T-helper 22 cell (primary cell): ENCODE measurements at places on chromosomes 3 and 15.
A peak's percentile ranks its signal among the peaks of the same experiment; 100 is the strongest.

DNA sequence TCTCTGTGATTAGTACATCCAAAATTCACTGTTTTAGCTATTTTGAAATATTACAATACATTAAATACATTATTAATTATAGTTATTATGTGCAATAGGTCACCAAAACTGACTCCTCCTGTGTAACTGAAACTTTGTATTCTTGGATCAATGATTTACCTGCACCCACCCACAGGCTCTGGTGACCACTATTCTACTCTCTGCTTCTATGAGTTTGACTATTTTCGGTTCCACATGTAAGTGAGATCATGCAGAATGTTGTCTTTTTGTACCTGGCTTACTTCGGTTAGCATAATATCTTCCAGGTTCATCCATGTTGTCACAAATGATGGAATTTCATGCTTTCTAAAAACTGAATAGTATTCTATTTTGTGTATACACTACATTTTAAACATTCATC lies 43.8 kb downstream of the SLC2A2 start:
- DNase-seq: no peak

DNA sequence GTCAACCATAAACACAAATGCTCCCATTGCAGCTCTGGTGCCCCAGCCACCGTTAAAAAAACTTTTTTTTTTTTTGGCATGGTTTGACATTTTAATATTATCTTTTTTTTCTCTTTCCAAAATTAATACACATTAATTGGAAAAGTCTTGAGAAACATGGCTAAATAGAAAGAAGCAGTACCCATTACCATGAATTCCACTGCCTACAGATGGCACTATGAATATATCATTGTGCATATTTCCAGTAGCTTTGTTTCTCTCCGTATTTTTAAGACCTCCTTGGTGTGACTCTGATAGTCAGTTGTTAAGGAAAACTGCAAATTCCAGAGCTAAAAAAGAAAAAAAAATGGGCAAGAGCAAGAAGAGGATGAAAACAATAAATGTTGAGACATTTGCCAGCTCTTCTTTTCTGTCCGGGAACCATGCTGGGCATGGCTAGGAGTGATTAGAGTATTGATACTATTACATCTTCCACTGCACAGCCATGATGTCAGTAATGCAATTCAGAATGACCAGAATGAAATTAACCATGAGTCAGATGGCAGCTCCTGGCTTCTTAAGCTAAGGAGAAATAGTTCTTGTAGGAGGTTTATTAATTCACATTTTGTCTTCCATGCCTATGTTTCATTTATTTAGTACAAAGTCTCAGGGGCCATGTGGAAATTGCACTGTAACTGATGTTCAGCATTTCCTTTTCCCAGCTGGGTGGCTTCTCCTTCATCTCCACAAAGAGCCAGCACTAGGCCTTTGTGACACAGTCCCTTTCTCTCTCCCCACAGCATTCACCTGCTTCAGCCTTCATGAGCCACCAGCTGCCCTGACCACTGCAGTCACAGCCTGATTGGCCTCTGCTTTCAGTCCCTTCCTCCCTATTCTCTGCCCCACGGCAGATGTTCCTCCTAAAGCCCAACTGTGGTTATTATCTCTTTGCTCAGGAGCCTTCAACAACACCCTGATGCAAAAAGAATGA lies 31.8 kb downstream of the SLC7A14 start:
- DNase-seq: no peak

DNA sequence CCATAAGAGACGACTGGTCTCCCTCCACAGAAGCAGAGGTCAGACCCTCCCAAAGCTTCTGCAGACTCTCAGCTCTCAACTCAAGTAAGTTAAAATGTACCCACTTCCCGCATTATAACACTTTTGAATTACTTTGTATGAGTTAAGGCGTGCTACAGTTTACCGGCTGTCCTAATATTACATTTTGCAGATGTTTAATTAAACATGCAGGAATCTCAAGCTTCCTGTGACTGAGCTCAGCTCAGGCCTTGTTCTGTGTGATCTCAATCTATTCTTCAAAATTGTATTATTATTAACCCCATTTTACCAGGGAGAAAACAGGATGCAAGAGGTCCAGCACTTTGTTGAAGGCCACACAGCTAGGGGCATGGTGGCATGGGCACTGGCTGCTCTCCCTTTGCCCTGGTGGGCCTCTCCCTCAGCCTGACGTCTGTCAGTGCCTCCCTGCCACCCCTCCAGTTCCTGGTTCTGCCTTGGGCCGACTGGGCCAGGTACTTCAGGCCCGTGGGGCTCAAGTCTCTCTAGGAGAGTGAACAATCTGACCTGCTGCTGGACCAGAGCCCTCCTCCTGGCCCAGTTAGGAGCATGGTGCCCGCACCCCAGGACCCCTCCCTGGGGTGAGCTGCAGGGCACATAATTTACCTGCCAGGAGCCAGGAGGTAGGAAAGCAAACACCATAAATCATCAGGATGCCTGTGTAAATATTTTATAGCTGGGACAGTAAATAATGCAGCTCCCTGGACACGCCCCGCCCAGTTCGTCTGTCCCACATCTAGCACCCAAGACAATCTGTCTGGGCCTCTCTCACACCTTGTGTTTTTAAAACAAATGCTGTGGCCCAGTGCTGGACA lies 14.9 kb upstream of the RFT1 start:
- no peak for DNase-seq

GRCh38 chr15:29352402-29352801 lies 82.8 kb upstream of the NSMCE3 start:
- DNase-seq: no peak

- no peak for DNase-seq
Observed at GRCh38 chr15:80736560-80736959, 41.5 kb downstream of the ABHD17C start.

- no peak for DNase-seq
Observed at GRCh38 chr15:85615930-85616329, 178.8 kb downstream of the KLHL25 start.

GRCh38 chr15:78087951-78088772 lies 4.2 kb upstream of the SH2D7 start:
- no peak for DNase-seq

GRCh38 chr3:63400246-63400860 lies 122.2 kb downstream of the SYNPR start:
- DNase-seq: no peak

DNA sequence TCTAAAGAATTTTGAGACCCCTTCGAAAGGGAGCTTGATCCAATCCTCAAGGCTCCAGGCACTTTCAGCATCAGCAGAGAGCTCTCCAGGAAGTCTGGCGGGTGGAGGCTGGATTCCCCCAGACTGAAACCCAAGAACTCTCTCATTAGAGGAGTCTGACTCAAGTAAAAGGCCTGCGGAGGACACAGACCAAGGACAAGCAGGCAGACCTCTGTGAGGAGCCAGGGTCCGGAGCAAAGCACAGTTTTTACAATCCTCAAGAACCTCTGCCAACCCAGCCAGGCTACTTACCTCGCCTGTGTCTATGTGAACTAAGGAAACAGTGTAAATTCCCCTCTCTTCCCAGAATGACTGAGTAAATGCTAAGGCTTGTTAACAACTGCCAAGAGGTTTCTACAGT lies 86.2 kb downstream of the FBN1 start:
- DNase-seq: no peak

- no peak for DNase-seq
Observed at GRCh38 chr3:105622169-105622568, 246.6 kb downstream of the CBLB start.

DNA sequence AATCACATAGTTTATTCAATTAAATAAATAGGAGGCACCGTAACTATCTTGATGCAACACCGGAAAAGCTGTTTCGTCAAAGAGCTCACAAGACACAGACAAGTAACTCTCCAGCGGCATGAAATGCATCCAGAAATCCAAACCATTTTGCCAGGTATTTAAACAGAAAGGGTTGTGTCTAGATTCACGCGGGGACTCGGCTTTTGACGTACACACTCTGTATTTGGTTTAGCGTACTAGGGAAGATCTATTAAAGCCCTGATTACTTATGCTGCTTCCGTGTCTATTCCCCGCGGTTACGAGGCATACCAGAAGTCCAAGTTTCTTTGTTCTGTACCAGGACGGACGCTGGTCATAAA lies 718 bp downstream of the BNIP2 start:
- peak; percentile 12 for DNase-seq

- DNase-seq: no peak
Observed at GRCh38 chr15:84631706-84632272, 22.3 kb downstream of the WDR73 start.

DNA sequence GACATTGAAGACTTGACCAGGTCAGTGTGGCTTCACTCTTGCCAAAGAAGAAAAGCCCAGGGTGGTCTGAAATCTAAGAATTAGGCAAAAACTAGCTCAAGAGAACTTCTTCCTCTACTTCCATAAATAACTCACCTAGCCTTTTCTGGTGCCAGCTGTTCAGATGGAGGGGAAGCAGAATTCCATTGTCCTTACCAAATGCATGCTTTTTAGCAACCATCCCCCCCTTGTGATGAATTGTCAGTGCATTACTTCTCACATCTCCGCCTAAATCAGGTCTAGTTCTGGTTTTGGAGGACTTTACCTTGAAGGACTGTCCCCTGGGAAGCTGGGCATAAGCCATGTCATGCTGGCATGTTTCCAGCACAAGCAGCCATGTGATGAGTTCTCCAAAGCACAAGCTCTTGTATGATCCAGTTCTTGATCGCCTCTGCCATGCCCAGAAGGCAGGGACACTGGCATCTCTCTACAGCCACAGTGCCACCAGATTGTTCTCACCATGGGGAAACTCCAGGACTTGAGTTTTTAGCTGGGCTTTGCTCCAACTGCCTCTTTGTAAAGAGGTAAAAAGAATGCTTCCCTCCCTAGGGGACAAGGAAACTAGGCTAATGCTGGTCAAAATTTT lies 96.4 kb upstream of the IL12A start:
- no peak for DNase-seq

GRCh38 chr3:122488262-122488973 lies 26.3 kb downstream of the KPNA1 start:
- no peak for DNase-seq

DNA sequence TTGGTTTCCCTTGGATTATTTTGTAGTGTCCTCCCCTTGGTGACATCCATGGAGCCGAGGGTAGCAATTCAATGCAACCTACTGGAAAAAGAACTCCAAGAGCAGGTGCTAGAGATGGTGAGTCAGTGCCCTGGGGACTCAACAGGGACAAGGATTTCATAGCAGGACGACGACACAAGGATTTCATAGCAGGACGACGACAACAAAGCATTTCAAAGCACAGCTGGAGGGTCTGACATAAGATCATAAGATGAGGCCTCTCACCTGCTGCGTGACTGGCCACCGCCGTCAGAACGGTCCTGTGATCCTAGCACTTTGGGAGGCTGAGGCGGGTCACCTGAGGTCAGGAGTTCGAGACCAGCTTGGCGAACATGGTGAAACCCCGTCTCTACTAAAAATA lies 22.5 kb downstream of the NRROS start:
- no peak for DNase-seq

DNA sequence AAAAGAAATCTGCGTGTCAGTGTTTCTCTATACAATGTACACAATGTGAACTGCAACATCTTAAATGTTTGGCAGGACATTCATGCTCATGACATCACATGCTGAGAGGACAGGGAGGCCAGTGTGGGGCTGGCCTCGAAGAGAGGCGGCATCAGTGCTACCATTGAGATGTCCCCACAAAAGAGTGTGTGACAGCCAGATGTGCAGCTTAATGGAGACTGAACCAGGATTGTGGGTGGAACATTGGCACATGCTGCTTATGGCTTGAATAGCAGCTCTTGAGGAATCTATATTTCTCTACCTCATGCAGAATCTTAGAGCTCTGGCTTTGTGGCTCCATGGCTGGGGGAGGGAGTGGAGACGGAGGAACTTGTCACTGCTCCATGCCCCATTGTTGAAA lies 18.5 kb downstream of the CLDN11 start:
- no peak for DNase-seq

- DNase-seq: no peak
Observed at GRCh38 chr3:2823031-2823430, 287.1 kb downstream of the IL5RA start.

DNA sequence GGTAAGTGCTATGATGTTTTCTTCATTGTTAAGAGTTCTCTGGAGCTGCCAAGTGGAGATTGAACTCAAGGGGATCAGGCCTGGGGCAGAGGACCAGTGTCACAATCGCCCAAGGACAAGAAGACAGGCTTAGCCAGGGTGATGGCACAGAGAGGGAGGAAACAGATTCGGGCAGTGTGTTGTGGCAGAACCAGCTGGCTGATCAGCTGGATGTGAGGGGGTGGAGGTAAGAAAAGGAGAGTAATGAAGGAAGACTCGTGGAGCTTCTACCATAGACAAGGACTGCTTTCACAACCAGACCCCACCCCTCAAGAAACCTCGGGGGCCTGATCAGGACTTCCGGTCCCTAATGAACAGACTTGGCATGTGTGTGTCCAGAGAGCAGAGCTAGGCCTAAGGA lies 60.9 kb upstream of the LINGO1 start:
- no peak for DNase-seq

DNA sequence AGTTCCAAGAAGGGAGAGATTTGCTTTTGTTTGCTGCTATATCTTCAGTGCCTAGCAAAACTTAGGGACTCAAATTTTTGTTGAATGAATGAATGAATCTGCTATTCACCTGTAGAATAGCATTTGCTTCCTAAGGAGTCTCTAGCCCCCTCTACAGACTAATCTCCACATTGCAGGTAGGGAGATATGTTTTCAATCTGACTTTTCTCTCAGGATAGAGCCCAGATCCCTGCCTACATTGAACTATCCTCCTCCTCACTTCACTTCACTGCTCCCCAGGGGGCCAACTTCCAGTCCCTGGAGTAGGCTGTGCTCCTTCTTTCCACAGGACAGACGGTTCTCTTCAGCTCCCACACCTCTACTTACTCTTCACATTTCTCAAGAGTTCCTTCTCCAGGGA lies 81.9 kb upstream of the PTX3 start:
- DNase-seq: no peak

- no peak for DNase-seq
Observed at GRCh38 chr3:99108508-99108907, 207.0 kb upstream of the DCBLD2 start.

DNA sequence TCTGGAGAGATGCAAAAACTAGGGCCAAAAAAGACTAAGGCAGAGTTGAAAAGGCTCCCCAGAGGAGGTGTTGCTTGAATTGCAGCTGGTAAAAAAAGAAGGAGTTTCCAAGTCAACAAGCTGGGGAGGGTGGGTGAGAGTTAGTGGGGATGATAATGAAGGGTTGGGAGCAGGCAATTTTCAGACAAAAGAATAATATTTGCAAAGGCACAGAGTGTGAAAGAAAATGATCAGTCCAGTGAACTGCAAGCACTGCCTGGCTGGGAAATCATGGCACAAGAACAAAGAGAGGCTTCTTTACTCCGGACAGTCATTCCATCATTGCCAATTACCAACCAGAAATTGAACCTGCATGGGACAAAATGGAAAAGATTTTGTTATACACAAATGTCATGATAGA lies 42.2 kb downstream of the C3orf85 start:
- no peak for DNase-seq

GRCh38 chr3:38950581-38950980 lies 101.2 kb downstream of the SCN11A start:
- DNase-seq: no peak

DNA sequence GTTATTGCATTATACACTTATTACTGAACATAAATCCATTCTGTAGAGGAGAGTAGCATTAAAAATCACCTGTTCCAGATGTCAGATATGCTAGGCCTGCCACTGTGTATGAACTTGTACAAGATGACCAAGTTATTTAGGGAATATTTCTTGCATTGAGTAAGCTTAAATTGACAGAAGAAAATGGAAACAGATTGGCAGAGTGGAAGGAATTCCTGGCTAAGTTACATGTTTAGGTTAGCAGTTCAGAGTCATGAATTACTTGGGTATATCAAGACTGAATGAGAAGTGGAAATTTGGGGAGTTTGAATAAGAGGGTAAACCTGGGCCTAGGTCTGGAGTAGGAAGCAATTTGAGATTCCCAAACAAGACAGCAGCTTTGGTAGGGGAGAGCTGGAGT lies 44.6 kb downstream of the ARHGAP31 start:
- DNase-seq: no peak
